Naive B cell (primary cell): ENCODE measurements at places on chromosomes 16 and 17. TPM values are rescaled to one million over a fixed set of nuclear protein-coding genes. Genes with fewer than 3 reads are reported as not detected.

- DNase-seq, result peak; percentile 54
- no peaks in the 10 kb centered on the region for H3K27me3 ChIP-seq
- H3K36me3 ChIP-seq, result no peaks in the 10 kb centered on the region
- H3K27ac ChIP-seq, result peak overlapping the region; percentile 93
- peaks cover 28% of the 10 kb centered on the region for H3K4me1 ChIP-seq
Measured at GRCh38 chr16:81730090-81731051, 48.7 kb upstream of the PLCG2 start.

DNA sequence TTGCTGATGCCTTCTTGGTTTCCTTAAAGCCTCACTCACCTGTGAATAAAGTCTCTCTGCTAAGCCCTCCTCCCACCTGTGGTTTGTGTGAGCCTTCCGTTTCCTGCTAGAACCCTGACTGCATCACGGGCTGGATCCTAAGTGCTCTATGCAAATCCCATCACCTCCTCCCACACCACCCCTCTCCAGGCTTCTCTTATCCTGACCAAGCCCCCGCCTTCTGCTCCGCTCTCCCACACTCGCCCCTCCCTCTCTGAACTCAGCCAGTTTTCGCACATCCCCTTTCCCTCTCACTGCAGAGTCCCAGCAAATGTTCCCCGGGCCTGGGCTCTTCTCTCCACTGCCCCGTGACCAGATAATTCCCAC is 51.8 kb downstream of the PIMREG start:
- no peak for DNase-seq
- H3K36me3 ChIP-seq, result no peaks in the 10 kb centered on the region
- peak overlapping the region; percentile 79 for H3K4me3 ChIP-seq

DNA sequence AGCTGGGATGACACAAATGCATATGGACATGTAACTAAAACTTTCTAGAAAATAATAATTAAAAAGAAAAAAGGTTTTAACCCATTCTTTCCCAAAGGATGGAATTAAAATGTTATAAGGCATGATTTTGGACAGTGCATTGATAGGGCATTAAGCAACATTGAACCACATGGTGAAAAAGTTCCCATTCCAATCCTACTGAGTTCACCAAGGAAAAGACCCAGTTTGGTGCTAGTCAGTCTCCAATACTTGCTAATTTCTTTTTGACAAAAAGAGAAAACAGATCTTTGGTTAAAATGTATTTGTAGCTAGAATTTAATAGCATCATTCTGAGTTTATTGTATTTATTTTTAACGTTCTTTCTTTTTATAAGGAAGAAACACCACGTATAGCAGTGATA is 28.1 kb downstream of the EMP2 start:
- no peak overlapping the region for H3K27ac ChIP-seq
- H3K27me3 ChIP-seq, result no peaks in the 10 kb centered on the region
- no peak for DNase-seq

DNA sequence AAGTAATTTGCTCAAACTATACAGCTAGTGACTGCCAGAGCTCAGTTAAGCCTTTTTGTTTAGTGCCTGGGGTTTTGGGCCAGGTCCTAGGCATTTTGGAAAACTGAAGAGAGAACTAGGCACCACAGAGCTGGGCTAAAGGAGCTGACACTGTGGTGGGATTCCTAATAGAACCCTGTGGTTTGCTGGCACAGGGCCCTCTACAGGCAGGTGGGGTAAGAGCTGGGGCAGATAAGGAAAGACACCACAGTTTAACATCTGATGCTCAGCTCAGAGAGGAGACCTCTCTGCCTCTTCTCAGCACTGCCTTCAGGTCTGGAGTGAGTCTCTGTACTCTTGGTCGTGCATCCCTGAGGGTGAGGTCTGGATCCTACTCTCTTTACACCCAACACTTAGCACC is 121.2 kb downstream of the SNX11 start:
- H3K27ac ChIP-seq, result no peak overlapping the region
- no peak overlapping the region for H3K4me3 ChIP-seq
- H3K4me1 ChIP-seq, result no peaks in the 10 kb centered on the region
- no peaks in the 10 kb centered on the region for H3K27me3 ChIP-seq
- DNase-seq, result no peak
- H3K36me3 ChIP-seq, result no peaks in the 10 kb centered on the region

- no peak for DNase-seq
- H3K27ac ChIP-seq, result no peak overlapping the region
- no peak overlapping the region for H3K4me3 ChIP-seq
- no peaks in the 10 kb centered on the region for H3K4me1 ChIP-seq
- peaks cover 24% of the 10 kb centered on the region for H3K27me3 ChIP-seq
Measured at GRCh38 chr17:41392278-41392677, 5.1 kb downstream of the KRT31 start.

- no peak overlapping the region for H3K27ac ChIP-seq
- H3K27me3 ChIP-seq, result peaks cover 67% of the 10 kb centered on the region
- DNase-seq, result no peak
- H3K36me3 ChIP-seq, result no peaks in the 10 kb centered on the region
- peak overlapping the region; percentile 53 for H3K4me3 ChIP-seq
- H3K4me1 ChIP-seq, result peaks cover 8% of the 10 kb centered on the region
Measured at GRCh38 chr17:66964930-66965800, 658 bp downstream of the CACNG4 start.

GRCh38 chr16:28602529-28602928 is 5.7 kb upstream of the SULT1A2 start:
- no peak for DNase-seq
- no peaks in the 10 kb centered on the region for H3K4me1 ChIP-seq
- no peak overlapping the region for H3K4me3 ChIP-seq
- H3K36me3 ChIP-seq, result no peaks in the 10 kb centered on the region
- H3K27ac ChIP-seq, result no peak overlapping the region
- peaks cover 5% of the 10 kb centered on the region for H3K27me3 ChIP-seq

DNA sequence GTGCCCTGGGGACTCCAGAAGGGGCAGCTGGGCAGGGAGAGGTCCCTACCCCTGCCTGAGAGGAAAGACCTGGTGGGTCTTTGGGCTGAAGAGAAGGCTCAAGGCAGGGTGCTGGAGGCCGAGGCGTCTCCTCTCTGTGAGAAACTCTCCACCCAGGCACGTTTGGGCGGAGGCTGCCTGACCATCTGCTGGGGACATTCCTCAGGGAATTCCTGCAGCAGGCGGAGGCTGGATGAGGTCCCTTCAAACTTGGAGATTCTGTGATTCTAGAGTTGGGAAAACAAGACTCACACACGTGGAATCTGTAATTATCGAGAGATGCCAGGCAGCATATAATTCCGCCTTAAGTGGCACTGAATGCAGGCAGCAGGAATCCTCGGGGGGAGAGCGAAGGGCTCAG is 21.1 kb upstream of the PHF12 start:
- H3K27me3 ChIP-seq, result no peaks in the 10 kb centered on the region
- DNase-seq, result no peak

- H3K4me1 ChIP-seq, result no peaks in the 10 kb centered on the region
- no peaks in the 10 kb centered on the region for H3K36me3 ChIP-seq
- no peak overlapping the region for H3K4me3 ChIP-seq
- H3K27ac ChIP-seq, result no peak overlapping the region
- no peak for DNase-seq
Measured at GRCh38 chr17:8976638-8977037, 11.1 kb upstream of the PIK3R5 start.

DNA sequence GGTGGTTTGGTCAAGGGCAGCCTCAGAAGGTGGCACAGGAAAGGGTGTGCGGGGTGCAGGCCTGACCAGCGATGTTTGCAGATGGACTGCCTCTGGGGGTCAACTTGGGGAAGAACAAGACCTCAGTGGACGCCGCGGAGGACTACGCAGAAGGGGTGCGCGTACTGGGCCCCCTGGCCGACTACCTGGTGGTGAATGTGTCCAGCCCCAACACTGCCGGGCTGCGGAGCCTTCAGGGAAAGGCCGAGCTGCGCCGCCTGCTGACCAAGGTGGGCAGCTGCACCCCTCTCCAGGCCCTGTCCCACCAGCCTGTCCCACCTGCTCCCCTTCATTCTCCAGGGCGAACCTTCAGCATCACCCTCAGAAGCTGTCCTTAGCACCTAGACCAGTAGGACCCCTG is 12.5 kb downstream of the DHODH start:
- no peaks in the 10 kb centered on the region for H3K4me1 ChIP-seq
- H3K27ac ChIP-seq, result peak overlapping the region; percentile 72
- H3K36me3 ChIP-seq, result peaks cover 11% of the 10 kb centered on the region
- DNase-seq, result no peak

DNA sequence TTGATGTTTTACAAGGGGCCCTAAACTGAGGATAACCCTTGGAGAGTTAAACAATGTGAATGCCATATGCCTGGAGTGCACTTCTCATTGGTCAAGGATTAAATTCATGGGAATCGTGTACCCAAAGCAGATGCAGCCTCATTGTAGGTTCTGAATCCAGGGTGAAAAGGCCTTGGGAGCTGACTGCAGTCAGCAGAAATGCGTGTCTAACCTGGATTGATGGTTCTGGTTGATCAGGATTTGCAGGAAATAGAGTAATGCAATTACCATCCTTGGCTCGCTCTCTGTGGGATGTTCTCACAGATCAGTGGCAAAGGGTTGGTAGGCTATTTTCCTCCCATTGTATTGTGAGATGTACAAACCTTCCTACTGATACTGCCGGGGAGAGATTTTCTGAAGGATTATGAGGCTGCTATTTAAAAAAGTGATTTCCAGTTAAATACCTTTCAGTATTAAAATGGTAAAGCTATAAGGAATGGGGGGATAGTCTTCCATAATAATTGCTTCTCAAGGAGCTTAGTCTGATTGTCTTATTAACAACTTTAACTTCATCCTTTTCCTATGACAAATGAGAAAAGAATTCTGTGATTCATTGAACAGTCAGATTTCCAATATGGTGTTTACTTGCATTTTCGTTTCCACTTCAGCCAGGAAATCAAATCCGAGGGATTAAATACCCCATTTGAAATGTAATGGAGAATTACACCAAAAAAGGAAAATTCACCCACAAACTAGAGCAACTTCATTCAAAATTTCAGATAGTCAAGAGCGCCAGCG is 1028.1 kb upstream of the EEF2KMT start:
- H3K27me3 ChIP-seq, result no peaks in the 10 kb centered on the region
- H3K4me1 ChIP-seq, result no peaks in the 10 kb centered on the region
- no peak overlapping the region for H3K27ac ChIP-seq
- no peaks in the 10 kb centered on the region for H3K36me3 ChIP-seq
- H3K4me3 ChIP-seq, result no peak overlapping the region

GRCh38 chr17:50507871-50508572 is at the start of gene MYCBPAP:
Gene MYCBPAP, plus strand, starts transcription at chr17:50508439. Its CDS starts 236 bp downstream, at chr17:50508675.
- peak within 1 kb of the TSS; percentile 92 for H3K4me3 ChIP-seq
- DNase-seq, result peak; percentile 71

DNA sequence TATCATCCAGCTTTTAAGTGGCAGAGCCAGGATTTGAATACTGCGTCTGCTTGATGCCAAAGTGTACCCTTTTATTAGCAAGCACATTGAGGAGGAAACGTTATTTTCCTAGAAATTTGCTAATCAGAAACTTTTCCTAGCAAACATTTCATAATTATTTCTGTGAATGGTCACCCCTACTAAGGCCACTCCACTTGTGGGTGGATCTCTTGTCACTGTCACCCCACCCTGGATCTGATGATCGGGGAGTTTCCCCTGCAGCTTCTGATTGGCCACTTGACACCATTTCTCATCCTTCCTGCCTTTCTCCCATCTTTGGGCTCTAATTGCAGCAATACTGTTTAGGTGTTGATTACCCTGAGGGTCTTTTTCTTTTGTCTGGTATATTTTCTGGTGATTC is 35.9 kb downstream of the GPRC5B start:
- no peak overlapping the region for H3K4me3 ChIP-seq
- DNase-seq, result no peak
- no peaks in the 10 kb centered on the region for H3K4me1 ChIP-seq
- H3K36me3 ChIP-seq, result no peaks in the 10 kb centered on the region
- H3K27ac ChIP-seq, result no peak overlapping the region

GRCh38 chr16:78464833-78465232 is 365.4 kb downstream of the WWOX start:
- H3K27ac ChIP-seq, result no peak overlapping the region
- peaks cover 8% of the 10 kb centered on the region for H3K36me3 ChIP-seq
- H3K27me3 ChIP-seq, result no peaks in the 10 kb centered on the region
- peaks cover 6% of the 10 kb centered on the region for H3K4me1 ChIP-seq
- DNase-seq, result no peak

DNA sequence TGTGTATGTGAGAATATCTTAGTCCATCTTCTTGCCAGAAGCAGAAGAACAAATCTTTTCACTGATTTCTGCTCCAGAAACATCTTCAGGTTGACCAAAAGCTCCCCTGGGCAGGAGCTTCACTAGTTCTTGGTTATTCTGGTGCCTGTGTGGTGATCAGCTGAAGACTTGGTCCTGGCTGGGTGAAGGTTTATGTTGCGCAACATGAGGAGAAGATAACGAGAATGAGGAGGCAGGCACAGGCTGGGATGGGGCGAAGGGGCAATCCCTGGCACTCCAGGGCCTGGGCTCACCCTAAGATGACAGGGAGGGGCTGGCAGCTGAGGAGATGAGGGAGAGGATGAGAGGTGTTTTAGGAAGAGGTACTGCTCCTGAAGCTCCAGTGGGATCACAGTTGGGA is 232.0 kb downstream of the NTN1 start:
- no peak overlapping the region for H3K4me3 ChIP-seq
- no peak overlapping the region for H3K27ac ChIP-seq
- DNase-seq, result no peak
- H3K4me1 ChIP-seq, result peaks cover 18% of the 10 kb centered on the region
- H3K36me3 ChIP-seq, result peaks cover 6% of the 10 kb centered on the region
- H3K27me3 ChIP-seq, result no peaks in the 10 kb centered on the region

- no peaks in the 10 kb centered on the region for H3K36me3 ChIP-seq
- H3K4me3 ChIP-seq, result no peak overlapping the region
- no peak for DNase-seq
- no peaks in the 10 kb centered on the region for H3K4me1 ChIP-seq
- H3K27me3 ChIP-seq, result peaks cover 3% of the 10 kb centered on the region
- H3K27ac ChIP-seq, result no peak overlapping the region
Measured at GRCh38 chr16:3909791-3910583, 29.5 kb upstream of the CREBBP start.

GRCh38 chr17:32772453-32773025 is 104.4 kb downstream of the MYO1D start:
- DNase-seq, result no peak
- no peaks in the 10 kb centered on the region for H3K36me3 ChIP-seq
- H3K4me1 ChIP-seq, result peaks cover 4% of the 10 kb centered on the region
- H3K27ac ChIP-seq, result no peak overlapping the region
- H3K27me3 ChIP-seq, result peaks cover 6% of the 10 kb centered on the region

DNA sequence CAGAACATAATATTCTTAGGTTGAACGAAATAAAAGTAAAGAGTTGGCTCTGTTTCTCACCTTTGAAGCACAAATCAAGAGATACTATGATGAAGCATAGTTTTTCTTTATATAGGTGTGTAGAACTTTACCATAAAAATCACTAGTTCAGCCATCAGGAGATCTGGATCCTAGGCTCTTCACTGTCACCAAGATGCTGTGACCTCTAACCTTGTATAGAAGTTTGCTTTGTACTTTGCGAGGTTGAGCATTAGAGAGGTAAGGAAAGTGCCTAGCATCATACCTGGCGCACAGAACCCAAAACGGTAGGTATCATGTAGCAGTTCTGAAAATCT is 553 bp upstream of the CDC6 start:
- DNase-seq, result no peak
- peaks cover 10% of the 10 kb centered on the region for H3K4me1 ChIP-seq
- H3K4me3 ChIP-seq, result no peak overlapping the region
- peak overlapping the region; percentile 94 for H3K27ac ChIP-seq

GRCh38 chr17:51371732-51372151 is 111.4 kb downstream of the UTP18 start:
- H3K27me3 ChIP-seq, result peaks cover 12% of the 10 kb centered on the region
- no peak for DNase-seq
- H3K4me1 ChIP-seq, result peaks cover 9% of the 10 kb centered on the region
- H3K27ac ChIP-seq, result no peak overlapping the region
- H3K36me3 ChIP-seq, result no peaks in the 10 kb centered on the region
- no peak overlapping the region for H3K4me3 ChIP-seq

The CD300E gene
- not detected for polyA plus RNA-seq

The PRRT2 gene
- polyA plus RNA-seq, result not detected

The PPL gene
- polyA plus RNA-seq, result not detected

The ADAM11 gene
- polyA plus RNA-seq, result not detected

The TBC1D3I gene
- polyA plus RNA-seq, result 0.36 TPM

The METTL2A gene
- 9.2 TPM for polyA plus RNA-seq

The SRCIN1 gene
- polyA plus RNA-seq, result not detected
